ENCODE measurements at places on chromosomes 4 and X. TPM values are rescaled to one million over a fixed set of nuclear protein-coding genes. Genes with fewer than 3 reads are reported as not detected.

DNA sequence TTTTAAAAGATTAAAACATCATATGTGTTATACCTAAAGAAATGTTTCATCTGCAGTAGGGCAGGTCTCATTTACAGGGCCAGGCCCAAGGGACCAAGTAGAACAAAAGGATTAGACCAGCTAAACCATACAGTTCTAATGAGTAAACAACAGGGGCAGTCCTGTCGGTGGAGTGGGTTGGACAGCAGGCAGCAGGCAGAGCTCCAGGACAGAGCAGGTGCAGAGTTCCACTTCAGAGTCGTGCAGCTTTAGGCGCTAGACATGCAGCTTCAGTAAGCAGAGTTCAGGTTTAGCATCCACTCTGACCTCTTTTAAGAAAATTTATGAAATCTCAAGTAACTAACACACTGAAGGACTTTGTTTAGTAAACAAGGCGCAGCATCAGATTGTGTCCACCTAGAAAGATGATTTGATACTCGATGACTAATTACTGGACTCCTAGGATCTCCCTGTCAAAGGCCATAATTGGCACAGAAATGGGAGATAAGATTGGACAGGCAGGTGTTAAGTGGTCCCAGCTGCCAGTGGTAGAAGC, 487.7 kb upstream of the INTU start:
- no peak for DNase-seq

DNA sequence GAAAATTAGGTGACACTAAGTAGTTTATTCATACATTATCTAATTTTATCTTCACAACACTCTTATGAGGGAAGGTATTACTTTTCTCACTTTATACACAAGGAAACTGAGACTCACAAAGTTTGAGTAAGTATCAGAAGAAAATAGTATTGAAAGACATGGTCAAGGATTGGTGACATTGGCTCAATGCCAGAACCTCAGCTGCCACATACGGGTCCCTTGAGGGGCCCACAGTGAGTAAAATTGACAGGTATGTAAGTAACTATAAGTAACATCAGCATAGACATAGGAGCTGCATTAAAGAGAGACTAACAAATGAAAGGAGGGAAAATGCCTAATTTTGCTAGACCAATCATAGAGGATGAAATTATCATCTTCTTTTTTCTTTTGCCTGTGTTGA, 134.1 kb downstream of the COX18 start:
- DNase-seq: no peak

DNA sequence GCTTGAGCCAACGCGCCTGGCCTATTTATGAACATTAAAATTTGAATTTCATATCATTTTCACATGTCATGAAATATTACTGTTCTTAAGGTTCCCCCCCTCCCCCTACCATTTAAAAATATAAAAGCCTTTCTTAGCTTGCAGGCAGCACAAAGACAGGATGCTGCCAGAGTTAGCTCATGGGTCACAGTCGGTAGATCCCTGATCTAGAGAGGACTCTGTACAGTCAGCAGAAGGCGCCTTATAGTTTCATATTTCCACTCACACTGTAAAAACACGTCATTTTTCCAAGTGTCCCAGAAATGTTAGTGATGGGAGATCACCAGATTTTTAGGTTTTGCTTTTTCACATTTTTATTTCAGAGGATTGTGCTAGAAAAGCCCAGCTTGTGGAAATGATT, 12.2 kb downstream of the NOCT start:
- no peak for DNase-seq

DNA sequence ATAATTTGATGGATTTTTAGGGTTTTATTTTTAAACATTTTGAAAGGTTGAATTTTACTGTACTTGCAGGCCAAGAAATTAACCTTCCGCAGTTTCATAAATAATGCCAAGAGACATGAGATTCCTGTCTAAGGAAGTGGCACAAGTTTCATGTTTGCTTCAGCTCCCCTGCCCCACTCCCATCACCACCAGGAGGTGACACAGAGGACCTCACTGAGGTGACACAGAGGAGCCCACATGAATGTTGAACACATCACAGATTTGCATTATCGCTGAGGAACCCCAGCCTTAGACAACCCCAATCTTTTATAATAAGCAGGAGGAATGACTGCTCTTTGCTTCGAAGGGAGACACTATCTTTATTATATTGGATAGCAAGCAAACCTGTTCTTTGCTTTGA, 491.4 kb upstream of the ATOH1 start:
- no peak for DNase-seq

GRCh38 chrX:128623361-128623760, 571.2 kb upstream of the ACTRT1 start:
- DNase-seq: no peak

The PABPC1L2A gene
- not detected for total RNA-seq

Data from B cell (primary cell).